ENCODE measurements at places on chromosomes 1 and 21. TPM values are rescaled to one million over a fixed set of nuclear protein-coding genes. Genes with fewer than 3 reads are reported as not detected.

BCAN gene
- not detected for total RNA-seq

SCP2 gene
- total RNA-seq = 303 TPM

HMCN1 gene
- total RNA-seq = 1.7 TPM

FAM131C gene
- total RNA-seq = not detected

SLAMF8 gene
- total RNA-seq = 4.7 TPM

SYNC gene
- total RNA-seq = 16.4 TPM
